ENCODE measurements at places on chromosomes 7 and 10. TPM values are rescaled to one million over a fixed set of nuclear protein-coding genes. Genes with fewer than 3 reads are reported as not detected.

DNA sequence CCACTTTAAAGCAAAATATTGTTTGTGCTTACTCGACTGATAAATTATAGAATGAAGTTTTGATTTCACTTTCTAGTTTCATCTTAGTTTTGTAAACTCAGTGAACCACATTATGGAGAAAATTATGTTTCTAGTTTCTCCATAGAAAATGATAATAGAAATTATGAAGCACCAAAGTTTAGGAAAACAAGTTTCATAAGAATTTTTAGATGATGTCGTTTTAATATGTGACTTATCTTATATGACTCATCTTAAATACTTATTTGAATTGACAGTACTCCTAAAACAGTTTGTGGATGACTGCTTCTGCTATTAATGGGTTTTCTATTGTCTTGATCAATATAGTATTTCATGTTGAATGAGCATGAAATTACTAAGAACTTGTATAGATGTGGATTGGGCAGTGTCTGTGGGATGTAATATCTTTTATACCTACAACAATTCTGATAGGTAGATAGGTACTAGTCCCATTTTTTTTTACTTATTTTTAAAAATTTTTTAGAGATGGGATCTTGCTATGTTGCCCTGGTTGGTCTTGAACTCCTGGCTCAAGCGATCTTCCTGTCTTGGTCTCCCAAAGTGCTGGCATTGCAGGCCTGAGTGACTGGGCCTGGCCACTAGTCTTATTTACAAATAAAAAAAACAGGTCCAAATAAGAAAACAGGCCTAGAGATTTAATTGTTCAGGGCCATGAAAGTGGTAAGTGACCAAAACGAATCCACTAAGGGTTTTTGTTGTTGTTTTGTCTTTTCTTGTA lies 3.7 kb downstream of the HBP1 start:
- no peak overlapping the region for H3K27ac ChIP-seq
- DNase-seq, result no peak
- H3K4me1 ChIP-seq, result peaks cover 22% of the 10 kb centered on the region

Gene OR6V1
- polyA plus RNA-seq, result not detected

DNA sequence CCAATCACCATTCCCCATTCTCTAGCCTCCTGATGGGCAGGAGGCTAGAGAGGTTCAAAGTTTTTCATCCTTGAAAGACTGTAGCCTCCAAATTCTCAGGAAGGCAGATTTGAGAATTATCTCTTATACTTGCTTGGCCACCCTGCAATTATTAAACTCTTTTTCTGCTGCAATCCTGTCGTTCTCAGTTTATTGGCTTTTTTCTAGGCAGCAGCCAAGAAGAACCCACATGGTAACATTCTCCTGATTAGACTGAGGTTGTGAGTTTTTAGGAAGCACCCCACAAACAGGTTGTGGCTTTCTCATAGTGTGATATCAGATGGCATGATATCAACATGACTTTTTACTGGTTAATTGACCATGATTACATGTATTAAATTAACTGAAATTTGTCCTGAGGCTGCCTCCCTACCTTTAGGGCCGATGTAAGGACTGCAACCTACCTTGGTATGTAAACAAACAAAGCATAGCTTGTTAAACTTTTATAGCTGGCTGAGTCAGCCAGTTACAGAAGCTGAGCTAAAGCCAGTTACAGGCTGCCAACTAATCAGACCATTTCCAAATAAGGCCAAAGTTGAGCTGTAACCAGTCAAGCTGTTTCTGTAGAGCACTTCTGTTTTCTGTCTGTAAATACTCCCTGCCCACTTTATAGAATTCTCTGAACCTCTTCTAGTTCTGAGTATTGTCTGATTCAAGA lies 3.2 kb upstream of the ZNF248 start:
- no peaks in the 10 kb centered on the region for H3K36me3 ChIP-seq
- no peaks in the 10 kb centered on the region for H3K27me3 ChIP-seq
- H3K4me3 ChIP-seq, result no peak overlapping the region

- no peak for DNase-seq
- no peak overlapping the region for H3K4me3 ChIP-seq
- no peaks in the 10 kb centered on the region for H3K27me3 ChIP-seq
- H3K27ac ChIP-seq, result no peak overlapping the region
- H3K36me3 ChIP-seq, result no peaks in the 10 kb centered on the region
- no peaks in the 10 kb centered on the region for H3K4me1 ChIP-seq
These were observed 234.7 kb upstream of the NPY start for GRCh38 chr7:24049296-24049695.

Gene MRLN
- not detected for polyA plus RNA-seq

DNA sequence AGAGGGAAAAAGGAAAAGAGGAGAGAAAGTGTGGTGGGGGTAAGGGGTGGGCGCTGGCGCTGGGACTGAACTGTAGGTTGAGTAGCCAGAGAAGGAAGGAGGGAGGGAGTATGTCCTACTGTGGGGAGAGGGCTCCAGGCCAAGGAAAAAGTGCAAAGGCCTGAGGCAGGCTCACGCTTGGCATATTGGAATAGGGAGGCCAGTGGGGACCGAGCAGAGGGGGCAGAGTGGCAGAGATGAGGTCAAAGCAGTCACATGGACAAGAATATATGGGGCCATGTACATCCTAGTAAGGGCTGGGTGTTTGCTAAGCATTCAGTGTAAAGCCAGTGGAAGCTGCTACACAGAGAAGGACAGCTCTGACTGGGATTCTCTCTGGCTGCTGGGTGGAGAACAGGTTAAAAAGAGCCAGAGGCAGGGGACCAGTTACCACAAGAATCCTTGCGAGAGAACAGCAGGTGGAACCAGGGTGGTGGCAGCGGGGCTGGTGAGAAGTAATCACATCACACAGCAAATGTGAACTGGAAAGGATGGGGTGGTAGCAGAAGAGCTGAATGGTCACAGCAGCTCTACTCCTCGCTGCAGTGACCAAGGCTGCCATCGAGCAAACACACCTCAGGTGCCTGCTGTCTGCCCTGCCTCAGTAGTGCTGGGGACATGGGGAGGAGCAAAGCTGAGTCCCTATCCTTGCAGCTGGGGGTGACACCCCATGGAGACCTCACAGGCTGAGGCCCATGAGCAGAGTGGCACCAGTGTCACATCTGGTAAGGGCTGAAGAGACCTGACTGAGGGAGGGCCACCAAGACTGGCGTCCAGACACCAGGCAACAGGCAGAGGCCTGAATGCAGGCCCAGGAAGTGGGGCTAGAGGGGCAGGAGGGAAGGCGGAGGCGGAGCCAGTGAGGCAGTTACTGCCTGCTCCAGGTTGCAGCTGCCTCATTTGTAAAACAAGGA lies 39.5 kb downstream of the FAM53B start:
- peak overlapping the region; percentile 15 for H3K27ac ChIP-seq
- no peak overlapping the region for H3K4me3 ChIP-seq
- peaks cover 21% of the 10 kb centered on the region for H3K36me3 ChIP-seq
- no peak for DNase-seq

Gene GRID2IP
- 0.25 TPM for polyA plus RNA-seq

Gene NUDT13
- polyA plus RNA-seq, result 5.8 TPM

Gene ARF5
- polyA plus RNA-seq, result 166 TPM

Gene VPS37D
- polyA plus RNA-seq, result 2.4 TPM

DNA sequence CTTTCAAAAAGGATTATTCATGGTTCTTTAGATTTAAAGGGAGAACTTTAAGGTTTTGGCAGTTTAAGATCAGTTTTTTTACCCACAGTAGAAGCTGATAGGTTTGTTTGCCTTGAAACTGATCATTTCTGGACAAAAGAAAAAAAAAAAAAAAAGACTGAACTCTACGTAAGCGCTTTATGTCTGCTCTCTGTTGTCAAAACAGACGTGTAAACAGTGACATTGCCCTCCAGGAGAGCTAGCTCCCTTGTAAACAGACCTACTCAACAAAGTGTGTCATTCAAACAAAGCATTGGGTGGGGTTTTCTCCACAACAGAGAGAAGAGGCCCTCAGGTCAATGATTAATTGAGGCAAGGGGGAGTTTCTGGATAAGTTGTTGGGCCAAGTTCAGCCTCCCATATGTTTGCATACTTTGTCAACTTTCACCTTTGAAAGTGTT lies 568.1 kb upstream of the LRRN3 start:
- no peaks in the 10 kb centered on the region for H3K36me3 ChIP-seq
- H3K27ac ChIP-seq, result no peak overlapping the region
- H3K4me1 ChIP-seq, result no peaks in the 10 kb centered on the region
- no peaks in the 10 kb centered on the region for H3K27me3 ChIP-seq
- DNase-seq, result peak; percentile 81

DNA sequence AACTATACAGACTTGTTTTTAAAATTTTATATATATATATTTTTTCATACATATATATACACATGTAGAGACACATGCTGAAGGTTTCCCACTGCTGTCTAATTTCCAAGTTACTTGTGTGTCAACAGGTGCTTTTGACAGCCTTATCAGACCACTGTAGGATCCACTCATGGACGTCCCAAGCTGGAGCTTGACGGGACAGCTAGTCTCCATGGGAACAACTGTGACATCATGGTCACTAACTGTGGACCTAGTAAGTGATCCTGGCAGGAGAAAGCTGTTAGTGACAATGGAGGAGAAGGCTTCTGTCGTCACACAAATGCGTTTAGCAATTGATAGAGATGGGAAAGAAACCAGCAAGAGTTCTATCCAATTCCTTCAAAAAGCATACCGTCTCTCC lies 60.2 kb upstream of the DDC start:
- no peak overlapping the region for H3K27ac ChIP-seq
- DNase-seq, result no peak
- peaks cover 27% of the 10 kb centered on the region for H3K4me1 ChIP-seq
- H3K36me3 ChIP-seq, result peaks cover 7% of the 10 kb centered on the region
- no peaks in the 10 kb centered on the region for H3K27me3 ChIP-seq
- H3K4me3 ChIP-seq, result no peak overlapping the region

Gene LANCL2
- 4.9 TPM for polyA plus RNA-seq

- peaks cover 31% of the 10 kb centered on the region for H3K4me1 ChIP-seq
- H3K27me3 ChIP-seq, result no peaks in the 10 kb centered on the region
- no peak for DNase-seq
- H3K36me3 ChIP-seq, result no peaks in the 10 kb centered on the region
- peak overlapping the region; percentile 54 for H3K27ac ChIP-seq
- no peak overlapping the region for H3K4me3 ChIP-seq
These were observed 17.1 kb upstream of the LIPF start for GRCh38 chr10:88647061-88647615.

DNA sequence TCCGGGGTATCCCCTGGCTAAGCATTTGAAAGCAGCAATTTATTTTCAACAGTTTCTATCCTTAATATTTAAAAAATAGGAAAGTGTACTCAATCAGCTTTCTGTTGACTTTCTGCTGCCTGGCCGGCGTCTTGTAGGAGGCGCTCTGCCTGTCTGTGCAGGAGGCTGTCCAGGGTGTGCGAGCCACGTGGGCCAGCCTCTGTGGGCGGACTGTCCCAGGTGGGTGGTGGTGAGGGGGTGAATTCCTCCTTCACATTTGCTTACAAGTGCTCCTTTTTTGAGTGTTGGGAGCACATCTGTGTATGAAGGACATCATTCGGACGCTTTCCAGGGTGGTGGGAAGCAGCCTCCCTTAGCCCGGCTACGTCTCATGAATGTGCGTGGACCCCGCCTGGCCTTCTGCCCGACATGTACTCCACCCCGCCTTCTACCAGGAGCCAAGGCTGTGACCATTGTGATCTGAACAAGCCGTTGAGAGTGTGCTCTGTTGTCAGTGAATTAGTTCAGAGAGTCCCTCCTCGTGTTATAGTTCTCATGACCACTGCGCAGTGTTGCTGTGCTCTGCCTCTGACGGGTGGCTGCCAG lies 114.9 kb downstream of the MGMT start:
- H3K4me3 ChIP-seq, result no peak overlapping the region
- no peaks in the 10 kb centered on the region for H3K4me1 ChIP-seq
- H3K27me3 ChIP-seq, result no peaks in the 10 kb centered on the region
- H3K27ac ChIP-seq, result no peak overlapping the region
- peak; percentile 50 for DNase-seq
- H3K36me3 ChIP-seq, result no peaks in the 10 kb centered on the region

Gene PAOX
- polyA plus RNA-seq, result 10.3 TPM

- no peak overlapping the region for H3K4me3 ChIP-seq
- no peaks in the 10 kb centered on the region for H3K27me3 ChIP-seq
- H3K4me1 ChIP-seq, result no peaks in the 10 kb centered on the region
- no peaks in the 10 kb centered on the region for H3K36me3 ChIP-seq
These were observed 18.5 kb upstream of the SRGN start for GRCh38 chr10:69069090-69070042.

Gene EGFR
- polyA plus RNA-seq, result 3.5 TPM

DNA sequence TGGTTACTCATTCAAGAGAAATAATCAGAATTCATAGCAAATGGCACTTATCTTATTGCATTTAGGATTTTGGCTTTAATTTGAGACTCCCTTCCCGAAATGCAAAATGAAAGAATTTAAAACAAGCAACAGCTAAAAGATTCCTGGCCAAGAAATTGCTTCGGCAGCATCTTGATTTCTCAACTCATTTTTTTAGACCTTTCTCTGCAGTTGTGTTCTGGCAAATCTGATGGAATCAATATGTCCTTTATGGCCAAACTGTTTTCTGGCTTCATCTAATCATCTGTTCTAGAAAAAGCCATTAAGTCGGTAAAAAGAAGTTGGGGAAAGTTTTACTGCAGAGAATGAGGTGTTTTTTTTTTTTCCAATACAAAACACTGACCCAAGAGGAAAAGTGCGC lies 172.1 kb downstream of the SLC16A9 start:
- H3K27ac ChIP-seq, result no peak overlapping the region
- no peaks in the 10 kb centered on the region for H3K36me3 ChIP-seq
- no peak overlapping the region for H3K4me3 ChIP-seq
- peak; percentile 74 for DNase-seq
- H3K4me1 ChIP-seq, result peaks cover 21% of the 10 kb centered on the region

Gene TFEC
- polyA plus RNA-seq, result 0.76 TPM
